A549 treated with dexamethasone at 1 μM for 4 hours (cell line): ENCODE measurements at places on chromosomes 3 and 15. TPM values are rescaled to one million over a fixed set of nuclear protein-coding genes. Genes with fewer than 3 reads are reported as not detected.

SPINT1 gene
- 0.59 to 0.94 TPM (median 0.67 TPM) in 5 replicates for total RNA-seq

GPR160 gene
- total RNA-seq: 0.90 to 1.8 TPM (median 1.7 TPM) in 5 replicates

DAPK2 gene
- 2.2 to 4.7 TPM (median 3.9 TPM) in 5 replicates for total RNA-seq

SCN11A gene
- total RNA-seq: not detected in 5 replicates

CDCP1 gene
- total RNA-seq: 7.7 to 9.9 TPM (median 9.1 TPM) in 5 replicates

ARPP21 gene
- total RNA-seq: 0.02 to 0.19 TPM (median 0.03 TPM) in 5 replicates

FANCD2OS gene
- total RNA-seq: not detected in 5 replicates

BFSP2 gene
- total RNA-seq: not detected in 5 replicates

ACKR2 gene
- total RNA-seq: 0.04 to 0.11 TPM (median 0.05 TPM) in 5 replicates

CD96 gene
- not detected in 5 replicates for total RNA-seq

HDGFL3 gene
- 59.5 to 72.8 TPM (median 67.3 TPM) in 5 replicates for total RNA-seq

UBAP1L gene
- total RNA-seq: 0.29 to 1.4 TPM (median 0.61 TPM) in 5 replicates

EFCC1 gene
- not detected in 5 replicates for total RNA-seq

PLSCR5 gene
- not detected in 5 replicates for total RNA-seq

CASR gene
- not detected in 5 replicates for total RNA-seq

CLEC3B gene
- total RNA-seq: not detected in 5 replicates

PRICKLE2 gene
- total RNA-seq: 2.7 to 4.0 TPM (median 3.4 TPM) in 5 replicates

FGF7 gene
- 0.07 TPM in 1 of 5 replicates, not detected in the others for total RNA-seq
